ENCODE measurements at places on chromosomes 2 and 18.

- no peak for DNase-seq
Observed at GRCh38 chr2:44680983-44681531, 260.4 kb upstream of the SIX3 start.

DNA sequence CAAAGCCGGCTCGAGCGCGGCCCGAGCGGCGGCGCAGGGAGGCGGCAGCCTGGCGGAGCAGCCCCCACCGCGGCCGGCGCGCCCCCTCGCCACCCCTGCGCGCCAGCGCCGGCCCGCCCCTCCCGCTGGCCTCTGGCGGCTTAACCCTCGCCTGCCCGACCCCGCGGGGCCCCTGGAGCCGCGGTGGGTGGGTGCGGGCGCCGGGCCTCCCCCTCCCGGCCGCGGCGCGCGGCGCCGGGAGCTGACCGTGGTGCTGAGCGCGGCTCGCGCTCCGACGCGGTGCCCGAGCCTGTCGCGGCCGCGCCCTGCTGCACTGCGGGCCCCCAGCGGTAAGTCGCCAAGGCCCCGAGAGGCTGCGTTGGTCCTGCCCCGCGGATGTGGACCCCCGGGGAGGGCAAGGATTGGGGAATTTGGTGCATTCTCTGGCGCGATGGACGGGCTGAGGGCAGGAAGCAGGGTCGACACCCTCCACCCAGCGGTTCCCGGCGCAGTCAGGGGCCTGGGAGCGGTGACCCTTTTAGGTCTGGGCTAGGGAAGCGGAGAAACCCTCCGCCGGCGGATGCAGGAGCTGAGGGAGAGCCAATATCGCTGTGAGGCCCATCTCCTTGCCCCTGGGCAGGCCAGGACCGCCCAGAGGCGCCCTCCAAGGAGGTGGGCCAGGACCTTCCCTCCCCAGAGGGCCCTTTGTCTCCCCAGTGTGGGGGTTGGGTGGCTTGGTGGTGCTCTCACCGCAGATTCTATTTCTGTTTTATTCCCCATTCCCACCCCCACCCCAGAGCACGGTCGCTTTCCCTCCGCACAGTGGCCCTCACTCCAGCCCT, 923 bp downstream of the AMER3 start:
- DNase-seq = no peak

DNA sequence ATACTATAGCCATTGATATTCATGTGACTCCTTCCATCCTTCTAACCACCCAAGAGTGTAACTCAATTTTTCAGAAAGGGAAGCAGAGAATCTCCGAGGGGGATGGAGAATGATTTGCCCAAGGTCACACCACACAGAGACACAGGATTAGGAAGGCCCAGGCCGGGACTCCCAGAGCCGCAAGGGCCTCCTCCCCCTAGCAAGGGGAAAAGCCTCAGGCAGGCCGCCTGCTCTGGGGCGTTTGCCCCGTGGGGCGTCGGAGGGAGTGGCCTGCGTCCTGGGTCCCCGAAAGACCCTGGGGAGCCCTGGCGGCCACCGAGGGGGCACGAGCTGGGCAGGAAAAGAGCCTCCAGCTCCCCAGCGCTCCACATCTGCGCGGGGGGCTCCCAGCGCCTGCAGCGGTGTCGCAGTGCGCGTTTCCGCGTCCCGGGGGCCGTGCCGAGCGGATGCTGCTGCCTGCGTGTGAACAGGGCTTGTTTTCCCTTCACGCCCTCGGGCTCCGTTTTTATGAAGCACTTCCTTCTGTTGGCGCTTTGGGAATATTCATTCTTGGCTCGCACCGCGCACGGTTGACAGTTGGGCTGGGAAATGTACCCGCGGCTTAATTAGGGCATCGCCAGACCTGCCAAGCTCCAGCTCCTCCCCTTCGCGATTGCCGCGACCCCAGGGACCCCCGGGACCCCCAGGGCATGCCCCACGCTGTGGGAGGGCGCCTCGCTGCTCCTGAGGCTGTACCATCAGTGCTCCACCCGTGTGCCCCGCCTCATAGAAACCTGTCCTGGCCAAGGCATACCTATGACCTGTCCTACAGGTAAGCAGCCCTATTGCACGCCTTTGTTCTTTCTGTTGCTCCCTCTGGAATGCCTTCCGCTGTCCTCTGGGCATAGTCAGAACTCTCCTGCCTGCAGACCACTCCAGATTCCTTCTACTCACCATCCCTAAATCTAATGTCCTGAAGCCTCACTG, 158.9 kb upstream of the GLI2 start:
- DNase-seq = no peak

- DNase-seq = no peak
Observed at GRCh38 chr2:187208199-187208785, 239.8 kb downstream of the CALCRL start.

DNA sequence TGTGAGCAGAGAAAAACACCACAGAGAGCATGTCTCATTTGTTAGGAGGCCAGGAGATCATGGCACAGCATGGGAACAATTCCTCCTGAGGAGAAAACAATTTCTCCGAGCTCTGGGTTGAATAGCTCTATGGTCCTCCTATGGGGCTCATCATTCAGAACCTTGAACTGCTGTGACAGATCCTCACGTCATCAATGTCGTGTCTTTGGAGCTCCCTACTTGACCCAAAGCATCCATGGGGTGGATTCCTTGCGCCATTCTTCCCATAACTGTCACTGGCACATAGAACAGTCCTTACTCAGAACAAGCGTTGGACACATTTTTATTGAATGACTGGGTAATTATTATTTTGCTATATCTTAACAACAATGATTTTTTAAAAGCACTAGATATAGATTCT, 15.8 kb upstream of the TCF4 start:
- DNase-seq = no peak

GRCh38 chr2:173307293-173307692, 47.4 kb upstream of the CDCA7 start:
- DNase-seq = no peak

DNA sequence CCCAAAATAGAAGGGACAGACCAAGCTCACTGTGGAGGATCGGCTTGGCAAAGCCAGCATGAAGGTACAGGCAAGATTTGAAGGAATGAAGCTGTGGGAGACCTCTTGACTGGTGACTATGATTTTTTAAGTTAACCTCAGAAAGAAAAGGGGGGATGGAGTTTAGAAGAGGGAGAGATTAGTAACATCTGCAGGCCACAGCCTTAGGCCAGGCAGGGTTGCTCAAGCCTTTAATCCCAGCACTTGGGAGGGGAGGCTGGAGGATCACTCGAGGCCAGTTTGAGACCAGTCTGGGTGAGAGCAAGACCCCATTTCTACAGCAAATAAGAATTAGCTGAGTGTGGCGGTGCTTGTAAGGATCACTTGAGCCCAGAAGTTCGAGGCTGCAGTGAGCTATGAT, 46.6 kb downstream of the ZNF532 start:
- no peak for DNase-seq

DNA sequence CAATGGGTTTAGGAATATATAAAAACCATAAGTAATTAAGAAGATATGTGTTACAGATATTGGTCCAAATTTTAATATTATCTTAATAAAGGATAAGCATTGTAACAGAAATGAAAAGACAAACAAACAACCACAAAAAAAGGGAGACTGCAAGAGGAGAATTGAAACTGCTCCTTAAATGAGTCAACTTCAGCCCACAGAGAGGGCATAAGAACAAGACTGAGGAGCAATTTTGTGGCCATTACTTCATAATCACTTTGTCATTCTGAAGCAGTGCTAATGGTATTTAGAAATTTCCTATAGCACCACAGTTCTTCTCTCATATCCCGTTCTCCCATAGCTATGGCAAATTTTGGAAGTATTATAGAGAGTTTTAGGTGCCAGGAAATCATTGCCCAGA, 193.2 kb upstream of the HNMT start:
- DNase-seq = no peak

DNA sequence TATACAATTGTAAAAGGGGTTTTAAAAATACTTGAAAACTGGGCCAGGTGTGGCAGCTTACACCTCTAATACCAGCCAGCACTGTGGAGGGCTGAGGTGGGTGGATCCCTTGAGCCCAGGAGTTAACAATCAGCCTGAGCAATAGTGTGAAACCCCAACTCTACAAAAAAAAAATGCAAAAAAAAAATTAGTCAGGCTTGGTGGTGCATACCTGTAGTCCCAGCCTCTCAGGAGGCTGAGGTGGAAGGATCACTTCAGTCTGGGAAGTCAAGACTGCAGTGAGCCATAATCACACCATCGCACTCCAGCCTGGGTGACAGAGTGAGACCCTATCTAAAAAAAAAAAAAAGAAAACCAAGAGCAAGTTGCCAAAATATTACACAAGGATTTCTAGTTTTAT, 182.7 kb downstream of the UBE2E3 start:
- DNase-seq = no peak

DNA sequence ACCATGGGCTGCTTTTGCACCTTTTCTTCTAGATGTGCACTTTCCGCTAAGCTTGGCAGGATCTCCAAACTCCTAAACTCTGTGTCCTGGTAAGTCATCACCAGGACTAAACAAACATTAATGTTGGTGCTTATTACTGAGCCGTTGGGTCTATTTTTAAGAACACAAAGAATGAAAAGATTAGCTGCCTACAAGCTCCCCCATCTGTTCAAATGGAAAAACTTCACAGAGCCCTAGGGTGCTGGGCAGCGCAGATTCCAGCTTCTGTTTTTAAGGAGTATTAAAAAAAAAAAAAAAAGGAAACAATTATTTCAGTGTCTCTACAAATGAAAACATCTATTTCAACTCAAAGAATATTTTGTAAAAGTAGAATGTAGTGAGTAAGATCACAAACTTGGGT, 97.8 kb upstream of the AQP4 start:
- DNase-seq = no peak

- no peak for DNase-seq
Observed at GRCh38 chr18:50340078-50340477, 34.8 kb upstream of the SKA1 start.
